HTR-8/SVneo (cell line): ENCODE measurements at places on chromosomes 1 and 21.

DNA sequence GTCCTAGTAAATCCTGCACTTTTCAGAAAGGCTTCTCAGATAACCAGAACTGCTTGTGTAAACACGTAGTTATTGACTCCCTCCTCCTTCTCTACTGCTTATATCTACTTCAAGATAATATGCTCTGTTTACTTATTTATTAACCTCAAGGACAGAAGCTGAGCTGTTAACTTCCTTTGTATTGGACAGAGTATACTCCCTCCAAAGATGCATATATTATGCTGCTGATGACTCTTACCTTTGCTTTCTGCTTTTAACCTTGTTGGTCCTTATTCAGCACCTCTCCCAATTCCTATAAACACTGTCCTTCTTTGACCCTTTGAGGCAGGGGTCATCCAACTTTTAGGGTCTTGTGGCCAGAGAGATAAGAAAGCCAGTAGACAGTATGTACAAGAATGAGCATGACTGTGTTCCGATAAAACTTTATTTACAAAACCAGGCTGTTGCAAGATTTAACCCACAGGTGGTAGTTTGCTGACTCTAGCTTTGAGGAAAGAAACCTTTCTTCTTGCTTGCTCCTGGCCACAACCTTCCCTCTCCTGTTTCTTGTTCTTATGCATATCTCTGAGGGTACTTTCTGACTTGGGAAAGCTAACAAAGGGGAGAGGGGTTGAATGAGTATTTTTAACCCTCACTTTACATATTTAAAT, 4.9 kb downstream of the TPM3 start:
- no peak for DNase-seq

- DNase-seq = peak; percentile 39
Observed at GRCh38 chr21:28215214-28215954, 777.3 kb downstream of the LTN1 start.

GRCh38 chr1:90973897-90974798, 47.7 kb downstream of the ZNF644 start:
- peak; percentile 15 for DNase-seq

DNA sequence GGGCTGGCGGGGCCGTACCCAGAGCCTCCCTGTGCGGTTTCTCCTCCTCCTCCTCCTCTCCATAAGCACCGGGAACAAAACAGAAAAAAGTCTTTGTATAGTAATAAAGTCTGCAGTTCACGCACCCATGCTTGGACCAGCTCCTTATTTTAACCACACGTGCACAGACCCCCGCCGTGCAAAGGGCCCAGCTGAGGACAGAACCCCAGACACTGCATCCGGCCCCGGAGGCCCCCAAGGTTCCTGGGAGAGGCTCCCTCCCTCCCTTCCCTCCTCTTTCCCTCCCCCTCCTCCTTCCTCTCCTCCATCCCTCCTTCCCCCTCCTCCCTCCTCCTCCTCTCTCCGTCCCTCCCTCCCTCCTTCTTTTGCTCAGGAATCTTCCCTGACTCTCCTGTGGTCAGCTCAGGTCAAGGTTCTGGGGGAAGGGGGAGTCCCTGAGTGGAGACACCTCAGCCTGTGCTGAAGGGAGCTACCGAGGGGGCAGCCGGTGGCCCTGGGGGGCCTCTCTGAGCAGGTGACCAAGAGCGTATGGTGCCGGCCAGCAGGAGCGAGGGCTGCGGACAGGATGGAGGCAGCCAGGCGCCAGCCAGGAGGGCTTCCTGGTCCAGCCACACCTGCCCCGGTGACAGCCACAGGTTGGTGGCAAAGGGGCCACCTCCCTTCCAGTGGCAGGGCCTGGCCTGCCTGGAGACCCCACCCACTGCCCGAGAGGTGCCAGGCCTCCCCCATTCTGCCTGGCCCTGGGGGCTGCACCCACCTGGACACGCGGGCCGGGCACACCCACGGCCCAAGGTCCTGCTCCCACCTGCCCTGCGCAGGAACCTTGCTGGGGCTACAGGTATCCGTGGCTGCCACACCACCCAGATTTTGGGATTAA, 3.2 kb upstream of the TTLL10 start:
- no peak for DNase-seq

GRCh38 chr1:46425726-46426125, 31.6 kb downstream of the FAAH start:
- no peak for DNase-seq

DNA sequence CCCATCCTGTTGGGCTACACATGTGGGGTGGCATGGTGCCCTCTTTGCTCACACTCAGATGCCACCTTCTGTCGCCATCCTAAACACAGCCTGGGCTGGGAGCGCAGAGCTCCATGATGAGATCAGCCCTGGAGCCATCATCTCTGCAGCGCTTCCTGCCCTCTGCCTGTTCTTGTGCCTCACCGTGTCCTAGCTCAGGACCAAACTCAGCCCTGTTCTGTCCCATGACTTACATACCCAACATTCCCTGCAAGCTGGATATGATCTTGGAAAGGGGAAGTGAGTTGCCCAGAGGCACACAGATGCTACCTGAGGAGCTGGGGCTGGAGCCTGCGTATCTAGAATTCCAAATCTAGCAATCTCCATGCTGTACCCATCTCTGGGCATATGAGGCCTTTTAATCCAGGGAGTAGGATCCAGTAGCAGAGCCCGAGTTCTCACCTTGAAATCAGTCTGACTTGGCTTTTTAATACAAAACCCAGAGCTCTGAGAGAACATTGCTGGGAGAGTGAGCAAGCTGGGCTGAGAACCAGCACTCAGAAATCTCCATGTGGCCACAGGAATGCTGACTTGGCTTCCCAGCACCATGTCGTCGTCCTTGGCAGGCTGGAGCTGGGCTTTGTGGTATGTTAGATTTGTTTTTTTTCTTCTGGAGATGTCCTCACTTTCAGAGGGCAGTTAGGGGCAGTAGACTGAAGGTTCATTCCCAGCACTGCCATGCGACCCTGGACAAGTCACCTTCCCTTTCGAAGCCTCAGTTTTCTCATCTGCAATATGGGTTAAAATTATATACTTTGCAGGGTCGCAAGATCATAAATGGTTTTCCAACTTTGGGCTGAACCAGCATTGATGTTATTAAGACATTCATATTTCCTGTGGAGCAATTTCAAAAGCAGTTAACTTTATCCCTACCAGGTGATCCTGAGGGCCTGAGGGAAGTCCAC, 2.6 kb downstream of the ALPL start:
- DNase-seq = no peak

DNA sequence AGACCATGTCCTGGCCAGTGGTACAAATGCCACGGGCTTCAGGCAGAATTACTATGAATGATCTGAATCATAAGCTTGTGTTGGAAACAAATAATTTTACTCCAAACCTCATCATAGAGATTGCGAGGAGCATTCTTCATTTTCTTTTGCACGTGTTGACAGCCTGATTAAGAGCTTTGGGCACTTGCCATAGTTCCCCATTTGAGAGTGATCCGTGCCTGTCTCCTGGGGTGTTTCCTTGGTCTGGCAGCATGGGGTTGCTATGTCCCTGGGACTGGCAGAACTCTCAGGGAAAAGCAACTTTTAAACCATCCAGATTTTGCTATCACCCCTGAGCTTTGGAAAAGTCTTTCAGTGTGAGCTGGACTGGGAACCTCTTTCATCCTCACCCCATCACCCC, 54.3 kb upstream of the KCNJ6 start:
- no peak for DNase-seq

DNA sequence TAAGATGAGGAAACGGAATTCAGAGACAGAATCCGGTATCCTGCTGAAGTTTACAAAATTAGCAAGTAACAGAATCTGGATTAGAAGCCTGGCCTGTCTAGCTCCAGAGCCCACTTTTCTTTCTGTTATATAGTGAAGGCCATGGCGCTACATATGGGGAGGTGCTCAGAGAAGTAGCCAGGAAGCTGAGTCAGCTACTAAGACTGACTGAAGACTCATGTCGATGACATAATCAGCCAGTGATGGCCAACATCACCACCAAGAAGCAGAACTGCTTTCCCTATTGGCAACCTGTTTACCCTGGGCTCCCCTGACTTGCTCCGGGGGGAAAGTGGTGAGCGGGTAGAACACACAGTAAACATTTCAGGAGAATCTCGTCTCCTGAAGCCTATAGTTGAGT, 18.8 kb downstream of the LRRC52 start:
- DNase-seq = no peak
